ENCODE measurements at places on chromosomes 1 and 21.
A peak's percentile ranks its signal among the peaks of the same experiment; 100 is the strongest.

DNA sequence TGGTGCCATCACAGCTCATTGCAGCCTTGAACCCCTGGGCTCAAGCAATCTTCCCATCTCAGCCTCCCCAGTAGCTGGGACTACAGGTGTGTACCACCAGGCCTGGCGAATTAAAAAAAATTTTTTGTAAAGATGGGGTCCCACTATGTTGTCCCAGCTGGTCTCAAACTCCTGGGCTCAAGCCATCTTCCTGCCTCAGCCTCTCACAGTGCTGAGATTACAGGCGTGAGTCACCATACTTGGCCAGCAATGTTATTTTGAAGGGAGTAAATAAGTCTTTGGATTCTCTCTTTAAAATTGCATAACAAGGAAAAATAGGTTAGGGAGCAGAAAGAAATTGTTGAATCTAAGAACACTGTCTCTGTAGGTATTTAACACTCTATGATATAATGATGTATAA, 111.3 kb downstream of the RPS6KC1 start:
- DNase-seq = no peak

DNA sequence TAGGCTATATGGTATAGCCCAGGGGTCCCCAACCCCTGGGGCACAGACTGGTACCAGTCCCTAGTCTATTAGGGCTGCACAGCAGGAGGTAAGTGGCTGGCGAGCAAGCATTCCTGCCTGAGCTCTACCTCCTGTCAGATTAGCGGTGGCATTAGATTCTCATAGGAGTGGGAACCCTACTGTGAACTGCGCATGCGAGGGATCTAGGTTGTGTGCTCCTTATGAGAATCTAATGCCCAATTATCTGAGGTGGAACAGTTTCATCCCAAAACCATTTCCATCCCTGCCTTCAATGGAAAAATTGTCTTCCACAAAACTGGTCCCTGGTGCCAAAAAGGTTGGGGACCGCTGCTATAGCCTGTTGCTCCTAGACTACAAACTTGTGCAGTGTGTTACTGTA, 22.8 kb upstream of the ZBTB8A start:
- no peak for DNase-seq

DNA sequence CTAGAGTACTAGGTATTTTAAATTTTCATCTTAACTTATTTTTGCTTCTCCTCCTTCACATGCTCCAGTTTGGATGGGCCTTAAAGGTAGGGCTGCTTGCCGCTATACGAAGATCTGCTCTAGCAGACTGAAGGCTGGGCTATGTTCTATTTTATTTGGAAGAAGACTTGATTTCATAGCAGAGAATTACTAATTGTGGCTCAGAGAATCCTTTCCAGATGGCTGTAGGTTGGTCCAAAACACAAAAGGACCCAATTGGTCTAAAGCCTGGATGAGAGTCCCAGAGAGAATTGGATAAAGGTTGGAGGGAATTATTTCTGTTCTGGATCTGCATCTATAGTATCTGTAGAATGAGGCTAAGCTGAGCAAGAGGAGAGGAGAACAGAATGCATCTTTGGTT, 719.4 kb upstream of the PTBP2 start:
- DNase-seq = no peak

GRCh38 chr1:109399326-109399957, 1.7 kb upstream of the SORT1 start:
- DNase-seq = peak; percentile 75

- no peak for DNase-seq
Observed at GRCh38 chr1:177864538-177865305, 105.1 kb downstream of the SEC16B start.

DNA sequence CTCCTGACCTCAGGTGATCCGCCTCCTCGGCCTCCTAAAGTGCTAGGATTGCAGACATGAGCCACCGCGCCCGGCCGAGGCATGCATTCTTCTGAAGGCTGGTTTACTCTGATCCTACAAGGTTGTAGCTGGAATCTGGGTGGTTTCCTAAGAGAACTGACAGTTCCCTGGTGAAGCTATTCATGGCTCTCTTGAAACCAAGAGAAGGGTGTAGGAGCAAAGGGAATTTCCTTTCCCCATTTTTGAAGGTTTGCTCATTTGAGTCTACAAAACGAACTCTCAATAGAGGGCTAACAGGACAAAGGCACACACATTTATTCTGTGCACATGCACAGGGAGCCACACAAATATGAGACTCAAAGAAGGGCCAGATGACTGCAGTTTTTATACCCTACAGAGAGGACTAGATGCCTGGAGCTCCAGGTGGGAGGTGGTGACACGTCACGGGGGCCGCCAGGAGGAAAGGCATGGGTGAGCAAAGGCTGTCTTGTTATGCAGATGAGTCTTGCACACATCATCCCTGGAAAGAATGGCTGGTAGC, 49.5 kb upstream of the ERRFI1 start:
- DNase-seq = no peak

- no peak for DNase-seq
Observed at GRCh38 chr1:205373022-205373797, 16.5 kb upstream of the KLHDC8A start.

DNA sequence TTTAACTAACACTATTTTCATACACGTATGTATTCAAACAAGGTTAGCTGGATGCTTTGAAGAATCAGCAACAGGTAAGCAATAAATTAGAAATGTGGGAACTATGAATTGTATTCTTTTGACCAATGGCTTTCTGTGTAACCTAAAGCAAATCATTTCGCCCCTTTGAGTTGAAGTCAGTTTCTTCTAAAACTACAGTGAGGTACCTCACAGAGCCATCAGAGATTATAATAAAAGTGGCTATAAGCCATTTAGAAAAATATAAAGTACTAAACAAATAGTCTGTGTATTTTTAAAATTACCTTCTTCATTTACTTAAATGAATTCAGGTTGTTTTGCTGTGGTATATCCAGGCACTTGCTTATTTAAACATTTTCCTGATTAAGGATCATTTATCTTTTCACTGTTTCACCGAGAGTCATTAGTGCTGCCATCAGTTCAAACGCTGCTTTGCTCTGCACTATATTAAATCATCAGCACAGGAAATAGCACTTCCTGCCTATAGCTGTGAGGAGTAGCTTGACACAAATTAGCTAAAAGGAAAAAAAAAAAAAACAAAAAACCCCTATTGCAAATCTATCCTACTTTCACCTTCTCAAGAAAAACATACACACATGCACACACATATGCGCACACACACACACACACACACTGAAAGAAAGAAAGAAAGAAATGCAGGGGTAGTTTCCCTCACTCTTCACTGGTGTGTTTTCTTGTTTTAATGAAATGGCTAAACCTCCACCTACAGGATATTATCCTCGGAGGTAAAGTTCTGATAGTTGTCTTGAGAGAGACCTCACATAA, 39.8 kb upstream of the C1orf105 start:
- peak; percentile 38 for DNase-seq

GRCh38 chr1:248886237-248886895, 19.7 kb upstream of the PGBD2 start:
- no peak for DNase-seq

DNA sequence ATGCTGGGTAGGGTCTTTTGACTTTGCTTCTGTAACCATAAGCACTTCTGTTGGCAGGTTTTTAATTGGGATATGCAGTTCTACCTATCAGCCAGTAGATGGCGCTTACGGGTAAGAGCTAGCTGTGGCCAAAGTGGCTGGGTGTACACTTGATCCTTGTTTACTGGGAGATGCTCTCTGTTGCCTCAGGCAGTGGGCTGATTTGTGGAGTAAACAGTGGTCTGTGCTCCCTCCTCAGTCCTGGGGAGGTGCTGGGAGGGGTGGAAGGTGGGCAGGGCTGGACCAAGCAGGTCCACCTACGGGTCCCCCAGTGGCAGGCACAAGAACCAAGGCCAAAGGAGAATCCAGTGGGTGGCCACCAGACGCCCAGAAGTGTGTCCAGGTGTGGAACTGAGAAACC, 43.4 kb downstream of the RALGPS2 start:
- no peak for DNase-seq

DNA sequence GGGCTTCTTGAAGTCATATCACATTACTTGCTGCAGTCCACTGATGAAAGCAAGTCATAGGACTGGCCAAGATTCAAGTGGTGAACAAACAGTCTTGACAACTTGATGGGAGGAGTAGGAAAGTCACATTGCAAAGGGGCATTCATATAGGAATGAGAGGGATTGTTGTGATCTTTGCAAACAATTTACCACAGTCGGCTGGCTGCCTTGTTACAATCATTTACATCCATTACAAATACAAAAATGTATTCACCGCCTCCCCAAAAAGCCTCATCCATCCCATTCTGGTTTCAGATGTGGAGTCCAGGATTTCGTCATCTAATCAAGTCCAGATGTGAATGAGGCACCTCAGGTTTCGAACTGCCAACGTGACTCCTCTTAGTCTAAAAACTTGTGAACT, 26.8 kb downstream of the GORAB start:
- no peak for DNase-seq

DNA sequence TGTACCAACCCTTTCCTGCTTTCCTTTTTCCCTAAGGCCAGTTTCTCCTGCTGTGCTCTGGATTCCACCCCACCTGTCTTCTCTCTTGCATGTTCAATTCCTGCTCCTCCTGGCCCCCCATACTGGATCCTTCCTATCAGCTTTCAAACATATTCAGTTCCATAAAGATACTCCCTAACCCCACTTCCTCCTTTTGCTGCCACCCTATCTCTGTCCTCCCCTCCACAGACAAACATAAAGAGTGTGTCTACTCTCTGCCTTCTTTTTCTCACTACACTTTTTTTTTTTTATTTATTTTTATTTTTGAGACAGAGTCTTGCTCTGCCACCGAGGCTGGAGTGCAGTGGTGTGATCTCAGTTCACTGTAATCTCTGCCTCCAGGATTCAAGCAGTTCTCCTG, 16.9 kb upstream of the RPF1 start:
- no peak for DNase-seq

DNA sequence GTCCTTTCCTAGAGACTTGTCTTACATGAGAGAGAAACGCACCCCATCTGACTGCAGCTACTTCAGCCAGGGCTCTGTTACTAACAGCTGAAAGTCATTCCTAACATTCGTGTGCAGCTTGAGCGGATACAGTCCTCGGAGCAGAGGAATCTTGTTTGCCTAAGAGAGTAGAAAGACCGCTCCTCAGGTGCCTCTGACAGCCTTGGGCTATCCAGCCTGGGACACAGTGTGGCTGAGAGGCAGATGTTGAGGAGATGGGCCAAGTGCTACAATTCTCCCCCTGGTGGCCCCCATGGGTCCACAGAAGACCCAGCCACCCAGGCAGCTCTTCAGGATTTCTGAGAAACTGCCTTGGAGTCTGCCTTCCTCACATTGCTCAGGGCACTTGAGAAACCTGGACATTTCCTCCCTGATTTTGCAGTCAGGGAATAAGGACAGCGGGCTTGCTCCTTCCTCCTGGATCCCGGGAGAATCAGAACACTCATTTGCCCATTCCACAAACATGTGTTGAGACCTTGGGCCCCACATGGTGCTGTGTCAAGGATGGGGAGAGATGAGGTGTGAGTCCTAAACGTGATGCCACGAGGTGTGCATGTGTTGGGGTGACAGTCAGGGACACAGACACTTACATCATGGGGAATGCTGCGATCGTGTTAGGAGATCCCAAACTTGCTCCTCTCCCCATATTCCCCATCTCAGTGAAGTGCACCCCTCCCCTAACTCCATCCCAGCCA, 13.1 kb downstream of the TRIM62 start:
- DNase-seq = no peak

- no peak for DNase-seq
Observed at GRCh38 chr1:228368801-228369607, 37.6 kb downstream of the TRIM11 start.

DNA sequence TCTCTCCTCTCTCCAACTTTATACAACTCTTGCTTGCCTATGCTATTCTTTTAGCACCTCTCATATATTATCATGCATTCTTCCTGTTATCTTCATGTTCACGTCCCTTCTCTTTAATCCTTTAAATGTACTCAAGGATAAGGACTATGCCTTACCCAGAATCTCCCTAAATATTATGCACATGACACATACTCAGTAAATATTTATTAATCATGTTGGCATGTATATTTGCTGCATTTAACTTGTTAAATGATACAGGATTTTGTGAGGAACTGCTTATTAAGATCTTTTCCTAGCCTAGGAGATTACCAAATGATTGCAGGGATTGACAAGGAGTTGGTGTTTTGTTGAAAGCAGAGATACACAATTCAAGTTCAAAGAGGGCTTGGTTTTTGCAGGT, 109.4 kb downstream of the RGS2 start:
- DNase-seq = no peak

GRCh38 chr1:29471487-29472313, 235.4 kb downstream of the PTPRU start:
- no peak for DNase-seq

GRCh38 chr1:40650075-40650474, 15.4 kb downstream of the RIMS3 start:
- no peak for DNase-seq

DNA sequence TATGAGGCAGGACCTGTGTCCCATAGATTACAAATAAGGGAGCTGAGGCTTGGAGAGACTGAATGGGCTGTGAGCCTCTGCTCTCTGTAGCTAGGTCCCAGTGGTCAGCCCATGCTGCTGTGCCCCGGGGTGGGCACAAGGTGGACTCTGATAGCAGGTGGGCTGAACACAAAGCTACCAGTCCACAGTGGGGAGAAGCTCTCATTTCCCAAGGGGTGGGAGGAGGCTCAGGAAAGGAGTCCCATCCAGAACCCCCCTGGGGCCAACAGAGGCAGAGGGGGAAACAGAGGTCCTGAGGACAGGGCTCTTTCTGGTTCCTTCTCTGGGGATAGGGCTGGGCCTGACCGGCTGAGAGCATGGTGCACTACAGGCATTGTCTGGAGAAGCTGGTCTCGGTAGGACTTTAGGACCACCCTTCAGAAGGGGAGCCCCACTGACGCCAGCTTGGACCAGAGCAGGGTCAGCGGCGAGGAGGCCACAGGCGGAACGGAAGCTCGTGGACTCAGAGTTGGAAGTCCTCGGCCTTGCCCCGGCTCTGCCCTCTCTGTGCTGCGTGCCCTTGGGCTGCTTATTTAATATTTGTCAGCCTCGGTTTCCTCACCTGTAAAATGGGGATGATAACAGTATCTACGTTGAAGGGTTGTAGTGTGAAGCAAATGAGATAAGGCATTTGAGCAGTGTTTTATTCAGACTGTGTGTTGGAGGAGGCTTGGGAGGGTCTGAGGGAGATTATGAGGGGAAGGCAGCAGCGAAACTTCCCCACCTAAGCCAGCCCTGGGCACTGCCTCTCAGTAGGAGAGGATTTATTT, 26.6 kb downstream of the SDE2 start:
- DNase-seq = no peak

GRCh38 chr1:197928849-197929336, 11.7 kb downstream of the LHX9 start:
- no peak for DNase-seq

GRCh38 chr1:192565946-192566345, 9.6 kb upstream of the RGS1 start:
- no peak for DNase-seq

GRCh38 chr1:182629499-182630096, 25.4 kb upstream of the RGS16 start:
- no peak for DNase-seq

- DNase-seq = no peak
Observed at GRCh38 chr1:157691285-157691920, 9.2 kb downstream of the FCRL3 start.

DNA sequence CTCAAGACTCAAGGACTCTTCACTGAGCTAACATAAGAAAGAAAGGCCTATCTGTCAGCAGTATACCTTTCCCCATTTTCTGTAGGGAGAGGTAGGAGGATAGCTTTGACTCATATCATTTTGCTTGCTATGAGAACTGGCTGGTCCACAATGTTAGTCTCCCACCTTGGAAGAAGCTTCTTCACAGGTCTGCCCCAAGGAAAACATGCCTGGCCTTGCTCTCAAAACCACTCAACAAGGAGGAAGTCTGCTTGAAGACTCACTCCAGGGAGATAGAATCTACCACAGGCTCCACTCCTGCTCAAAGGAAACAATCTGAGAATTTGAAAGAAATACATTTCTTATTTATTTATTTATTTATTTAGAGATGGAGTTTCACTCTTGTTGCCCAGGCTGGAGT, 29.5 kb upstream of the LAMC1 start:
- DNase-seq = no peak
